ENCODE measurements at places on chromosomes 1 and 21.
A peak's percentile ranks its signal among the peaks of the same experiment; 100 is the strongest.

DNA sequence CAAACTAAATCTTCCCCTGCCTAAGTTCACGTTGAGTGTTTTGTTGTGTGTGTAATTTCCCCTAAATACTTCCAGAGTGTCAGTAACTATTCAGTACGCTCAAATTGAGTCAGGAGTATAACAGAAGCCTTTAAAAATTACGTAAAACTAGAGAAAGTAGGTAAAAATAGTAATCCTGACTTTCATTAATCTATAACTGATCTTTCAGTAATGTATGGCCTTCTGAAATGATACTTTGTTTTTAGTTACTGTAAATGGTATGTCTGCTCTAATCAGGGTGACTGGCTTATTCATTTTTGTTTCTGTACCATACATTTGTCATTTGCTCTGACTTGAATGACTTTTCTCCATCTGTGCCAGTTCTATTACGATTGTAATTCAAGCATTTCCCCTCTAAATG is 29.4 kb downstream of the MIER1 start:
- DNase-seq = no peak

- DNase-seq = peak; percentile 50
Measured at GRCh38 chr1:6603915-6604558, 1.4 kb upstream of the KLHL21 start.

- no peak for DNase-seq
Measured at GRCh38 chr1:203937678-203938330, 76.4 kb downstream of the SNRPE start.

DNA sequence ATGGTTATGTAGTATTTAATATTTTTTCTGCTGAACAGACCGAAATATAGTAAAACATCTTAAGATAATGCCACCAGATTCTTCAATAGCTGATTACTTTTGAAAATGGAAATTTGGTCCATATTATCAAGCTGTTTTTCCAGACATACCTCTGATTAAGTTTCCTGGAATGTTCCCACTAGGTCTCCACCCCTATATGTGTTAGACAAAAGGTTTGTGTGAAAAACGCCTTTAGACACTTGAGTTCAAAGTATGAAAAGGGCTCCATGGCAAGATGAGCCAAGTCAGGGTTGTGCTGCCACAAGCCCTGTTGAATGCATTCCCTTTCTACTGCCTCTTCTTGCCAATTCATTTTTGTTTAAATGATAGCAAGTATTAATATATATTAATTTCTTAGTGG is 52.7 kb downstream of the ZBTB17 start:
- peak; percentile 55 for DNase-seq

- DNase-seq = no peak
Measured at GRCh38 chr1:230611128-230611877, 31.0 kb upstream of the COG2 start.

DNA sequence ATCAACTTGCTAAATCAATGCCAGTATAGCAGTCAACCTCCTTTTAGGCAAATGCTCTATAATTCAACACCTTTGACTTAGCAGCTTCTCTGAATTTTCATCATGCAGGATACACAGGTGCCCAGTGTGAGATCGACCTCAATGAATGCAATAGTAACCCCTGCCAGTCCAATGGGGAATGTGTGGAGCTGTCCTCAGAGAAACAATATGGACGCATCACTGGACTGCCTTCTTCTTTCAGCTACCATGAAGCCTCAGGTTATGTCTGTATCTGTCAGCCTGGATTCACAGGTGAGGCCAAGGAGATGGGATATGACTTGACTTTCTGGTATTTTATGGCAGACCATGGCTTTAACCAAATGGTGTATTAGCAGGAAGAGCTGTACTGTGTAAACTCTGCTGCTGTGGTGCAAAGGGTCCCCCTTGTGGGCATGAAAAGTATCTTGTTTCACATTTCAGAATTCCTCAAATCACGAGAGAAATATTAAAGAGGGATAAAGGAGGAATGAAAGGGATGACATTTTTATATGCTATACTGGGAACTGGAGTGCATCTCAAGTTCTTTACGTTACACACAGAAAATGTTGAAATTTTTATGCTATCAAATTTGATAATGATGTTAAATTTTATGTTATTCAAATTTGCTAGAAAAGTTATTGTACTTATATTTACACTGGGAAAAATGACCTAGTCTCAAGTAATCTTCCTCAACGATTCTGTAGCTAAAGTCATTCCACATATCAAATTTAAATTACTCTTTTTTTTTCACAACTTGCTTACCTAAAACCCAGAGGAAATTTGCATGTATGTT is 88.9 kb downstream of the CRB1 start:
- peak; percentile 43 for DNase-seq

DNA sequence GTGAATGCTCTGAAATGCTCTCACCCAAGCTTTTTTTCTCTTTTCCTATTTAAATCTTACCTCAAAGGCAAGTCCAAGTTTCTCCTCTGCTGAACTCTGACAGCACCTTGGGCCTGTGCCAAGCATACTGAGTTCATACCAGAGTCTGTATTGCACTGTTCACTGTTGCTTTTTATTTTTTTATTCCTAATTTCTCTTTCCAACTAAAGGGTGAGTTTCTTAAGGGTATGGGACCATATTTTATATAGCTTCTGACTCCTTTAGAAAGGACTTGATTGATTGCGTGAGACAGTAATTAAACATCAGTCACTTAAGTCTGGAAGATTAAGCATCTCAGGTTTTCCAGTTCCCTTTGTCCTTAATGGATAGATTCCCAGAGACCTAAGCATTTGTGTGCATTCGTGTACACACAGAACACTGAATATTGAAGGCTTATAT is 69.9 kb downstream of the CACHD1 start:
- no peak for DNase-seq

- no peak for DNase-seq
Measured at GRCh38 chr1:201226178-201226514, 35.5 kb downstream of the IGFN1 start.

- DNase-seq = peak; percentile 84
Measured at GRCh38 chr1:245091818-245092637, 62.8 kb upstream of the KIF26B start.

- no peak for DNase-seq
Measured at GRCh38 chr1:8213136-8213535, 104.8 kb upstream of the SLC45A1 start.

- no peak for DNase-seq
Measured at GRCh38 chr1:45512641-45513054, 9.0 kb downstream of the PRDX1 start.

DNA sequence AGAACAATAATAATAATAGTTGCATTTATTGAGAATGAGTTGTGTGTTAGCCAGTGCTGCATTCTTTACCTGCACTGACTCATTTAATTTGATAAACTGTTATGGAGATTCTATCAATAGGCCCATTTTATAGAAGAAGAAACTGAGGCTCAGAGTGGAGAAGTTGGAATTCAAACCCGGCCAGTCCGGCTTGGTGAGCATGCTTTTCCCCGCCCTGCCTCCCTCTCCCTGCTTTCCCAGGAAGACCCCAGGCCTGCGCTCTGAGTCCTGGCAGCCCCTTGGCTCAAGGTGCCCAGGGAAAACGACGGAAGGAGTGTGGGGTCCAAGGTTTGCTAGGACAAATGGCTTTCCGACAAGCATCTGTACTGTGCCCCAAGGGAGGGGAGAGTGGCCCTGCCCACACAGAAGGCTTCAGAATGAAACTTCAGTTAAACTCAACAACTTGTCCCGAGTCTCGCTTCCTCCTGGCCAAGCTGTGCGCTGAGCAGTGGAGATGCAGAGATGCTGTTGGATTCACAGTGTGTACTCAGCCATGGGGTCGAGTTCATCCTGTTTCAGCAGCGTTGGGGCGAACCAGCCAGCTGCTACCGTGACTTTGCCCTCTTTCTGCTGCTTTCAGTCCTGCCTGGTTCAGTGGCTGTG is 23.3 kb upstream of the PADI6 start:
- DNase-seq = no peak

DNA sequence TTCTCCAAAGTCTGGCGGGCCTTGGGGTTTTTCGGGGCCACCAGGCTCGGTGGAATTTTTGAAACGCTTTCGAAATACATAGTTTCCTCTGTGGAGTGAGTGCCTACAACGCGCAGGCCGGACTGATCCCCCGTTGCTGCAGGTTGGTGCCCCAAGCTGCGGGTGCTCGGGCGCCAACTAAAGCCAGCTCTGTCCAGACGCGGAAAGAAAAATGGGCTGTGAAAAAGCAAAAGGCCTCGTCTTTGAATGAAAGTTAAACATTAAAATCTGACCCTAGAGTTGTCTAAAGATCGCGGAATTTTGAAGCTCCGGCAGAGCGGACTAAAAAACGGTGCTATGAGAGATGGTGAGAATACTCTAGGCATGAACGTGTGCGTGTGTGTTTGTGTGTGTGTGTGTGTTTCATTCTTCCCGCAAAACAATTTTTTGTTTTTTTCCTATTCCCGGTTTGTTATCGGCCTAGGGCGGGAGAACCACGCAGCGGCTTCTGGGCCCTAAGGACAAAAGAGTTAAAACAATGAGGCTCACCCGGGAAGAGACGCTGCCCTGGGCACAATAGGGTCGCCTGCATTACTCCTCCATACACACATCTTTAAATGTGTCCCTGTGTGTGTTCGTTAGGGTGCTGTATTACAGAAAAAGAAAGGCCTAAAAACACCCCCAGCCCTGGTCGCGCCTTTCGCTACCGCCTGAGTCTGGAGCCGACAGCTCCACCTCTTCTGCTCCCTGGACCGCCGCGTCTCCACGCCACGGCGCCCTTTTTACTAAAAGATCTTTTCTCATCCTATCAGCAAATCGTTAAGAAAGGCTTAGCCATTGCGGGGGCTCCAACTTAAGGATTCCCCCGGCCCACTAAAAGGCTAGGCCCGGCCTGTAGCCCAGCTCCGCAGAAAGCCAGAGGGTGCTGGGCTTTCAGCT is 3.2 kb downstream of the TBX15 start:
- DNase-seq = no peak

GRCh38 chr21:44845418-44846223 is 27.8 kb upstream of the SUMO3 start:
- no peak for DNase-seq

GRCh38 chr1:28067523-28068090 is 20.8 kb downstream of the EYA3 start:
- DNase-seq = no peak

DNA sequence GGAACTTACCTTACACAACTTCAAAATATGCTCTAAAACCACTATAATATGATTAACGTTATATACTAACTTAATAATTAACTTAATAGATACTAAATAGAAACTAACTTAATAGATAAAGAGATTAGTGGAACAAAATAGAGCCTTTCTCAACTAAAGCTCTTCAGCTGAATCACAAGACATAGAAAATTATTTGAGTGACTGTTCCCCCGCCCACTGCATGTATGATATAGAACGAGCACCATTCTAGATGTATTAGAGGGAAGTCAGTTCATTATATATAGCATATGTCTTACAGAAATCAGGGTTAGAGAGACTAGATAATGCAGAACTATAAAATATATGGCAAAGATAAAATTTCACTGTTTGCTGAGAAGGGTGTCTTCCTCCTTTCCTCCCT is 16.3 kb downstream of the LYPLAL1 start:
- DNase-seq = no peak

- no peak for DNase-seq
Measured at GRCh38 chr1:18229625-18230024, 122.0 kb downstream of the IGSF21 start.

- DNase-seq = no peak
Measured at GRCh38 chr1:117138561-117138960, 17.0 kb upstream of the TRIM45 start.

All from astrocyte of the cerebellum (primary cell).